ENCODE measurements at places on chromosomes 5 and 9. TPM values are rescaled to one million over a fixed set of nuclear protein-coding genes. Genes with fewer than 3 reads are reported as not detected.

GRCh38 chr5:77486344-77486962 is 5.7 kb downstream of the WDR41 start:
- H3K36me3 ChIP-seq = peaks cover 11% of the 10 kb centered on the region
- H3K27ac ChIP-seq = no peak overlapping the region
- DNase-seq = no peak
- H3K4me1 ChIP-seq = peaks cover 5% of the 10 kb centered on the region

GRCh38 chr5:38434966-38435705 is 121.3 kb downstream of the LIFR start:
- DNase-seq = peak; percentile 48
- H3K27ac ChIP-seq = no peak overlapping the region
- H3K4me1 ChIP-seq = peaks cover 24% of the 10 kb centered on the region

GRCh38 chr5:176619203-176619568 is 9.2 kb upstream of the GPRIN1 start:
- H3K4me3 ChIP-seq = no peak overlapping the region
- no peak overlapping the region for H3K27ac ChIP-seq
- H3K27me3 ChIP-seq = peaks cover 32% of the 10 kb centered on the region
- H3K36me3 ChIP-seq = no peaks in the 10 kb centered on the region

DNA sequence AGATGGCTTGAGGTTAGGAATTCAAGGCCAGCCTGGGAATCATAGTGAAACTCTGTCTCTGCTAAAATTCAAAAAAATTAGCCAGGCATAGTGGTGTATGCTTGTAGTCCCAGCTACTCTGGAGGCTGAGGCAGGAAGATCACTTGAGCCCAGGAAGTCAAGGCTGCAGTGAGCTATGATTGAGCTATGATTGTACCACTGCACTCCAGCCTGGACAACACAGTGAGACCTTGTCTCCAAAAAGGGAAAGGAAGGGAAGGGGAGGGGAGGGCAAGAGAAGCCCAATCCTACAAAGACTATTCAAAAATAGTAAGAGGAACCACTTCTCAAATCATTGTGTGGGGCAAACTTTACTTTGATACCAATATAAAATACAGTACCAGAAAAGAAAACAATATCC is 11.2 kb downstream of the SEMA4D start:
- H3K27ac ChIP-seq = no peak overlapping the region
- H3K27me3 ChIP-seq = no peaks in the 10 kb centered on the region
- H3K36me3 ChIP-seq = no peaks in the 10 kb centered on the region
- H3K4me3 ChIP-seq = no peak overlapping the region
- no peak for DNase-seq

DNA sequence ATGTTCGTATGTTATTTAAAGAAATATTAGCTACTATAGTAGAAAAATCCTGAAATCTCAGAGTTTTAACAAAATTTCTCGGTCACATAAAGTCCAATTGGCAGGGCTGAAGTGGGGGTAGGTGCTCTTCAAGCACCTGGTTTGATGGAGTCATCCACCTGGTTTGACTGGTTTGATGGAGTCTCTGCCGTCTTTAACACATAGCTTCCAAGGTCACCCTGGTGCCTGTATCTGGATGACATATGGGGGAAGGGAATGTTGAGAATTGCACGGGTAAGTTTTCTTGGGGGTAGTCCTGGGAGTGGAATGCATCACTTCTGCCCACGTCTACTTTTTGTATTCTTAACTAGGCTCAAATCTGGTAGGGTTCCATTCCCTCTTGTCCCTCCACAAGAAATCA is 351.2 kb downstream of the SH3GL2 start:
- DNase-seq = no peak
- no peaks in the 10 kb centered on the region for H3K36me3 ChIP-seq
- H3K27ac ChIP-seq = no peak overlapping the region
- no peaks in the 10 kb centered on the region for H3K27me3 ChIP-seq
- H3K4me3 ChIP-seq = no peak overlapping the region

- H3K4me1 ChIP-seq = no peaks in the 10 kb centered on the region
- no peaks in the 10 kb centered on the region for H3K36me3 ChIP-seq
- no peak overlapping the region for H3K4me3 ChIP-seq
- no peak for DNase-seq
- H3K27me3 ChIP-seq = no peaks in the 10 kb centered on the region
Measured at GRCh38 chr5:90792725-90793124, 234.1 kb downstream of the ADGRV1 start.

GRCh38 chr5:1820381-1820780 is 19.2 kb downstream of the NDUFS6 start:
- H3K27ac ChIP-seq = no peak overlapping the region
- no peaks in the 10 kb centered on the region for H3K27me3 ChIP-seq
- no peak for DNase-seq
- peaks cover 46% of the 10 kb centered on the region for H3K36me3 ChIP-seq
- H3K4me3 ChIP-seq = no peak overlapping the region
- H3K4me1 ChIP-seq = no peaks in the 10 kb centered on the region

- H3K36me3 ChIP-seq = no peaks in the 10 kb centered on the region
- H3K27ac ChIP-seq = no peak overlapping the region
- no peaks in the 10 kb centered on the region for H3K27me3 ChIP-seq
- no peak for DNase-seq
Measured at GRCh38 chr5:131757830-131758519, 38.8 kb downstream of the FNIP1 start.

- DNase-seq = no peak
- H3K27me3 ChIP-seq = no peaks in the 10 kb centered on the region
- H3K4me3 ChIP-seq = no peak overlapping the region
- no peak overlapping the region for H3K27ac ChIP-seq
- H3K4me1 ChIP-seq = no peaks in the 10 kb centered on the region
Measured at GRCh38 chr5:148163345-148163744, 5.0 kb upstream of the SPINK14 start.

DNA sequence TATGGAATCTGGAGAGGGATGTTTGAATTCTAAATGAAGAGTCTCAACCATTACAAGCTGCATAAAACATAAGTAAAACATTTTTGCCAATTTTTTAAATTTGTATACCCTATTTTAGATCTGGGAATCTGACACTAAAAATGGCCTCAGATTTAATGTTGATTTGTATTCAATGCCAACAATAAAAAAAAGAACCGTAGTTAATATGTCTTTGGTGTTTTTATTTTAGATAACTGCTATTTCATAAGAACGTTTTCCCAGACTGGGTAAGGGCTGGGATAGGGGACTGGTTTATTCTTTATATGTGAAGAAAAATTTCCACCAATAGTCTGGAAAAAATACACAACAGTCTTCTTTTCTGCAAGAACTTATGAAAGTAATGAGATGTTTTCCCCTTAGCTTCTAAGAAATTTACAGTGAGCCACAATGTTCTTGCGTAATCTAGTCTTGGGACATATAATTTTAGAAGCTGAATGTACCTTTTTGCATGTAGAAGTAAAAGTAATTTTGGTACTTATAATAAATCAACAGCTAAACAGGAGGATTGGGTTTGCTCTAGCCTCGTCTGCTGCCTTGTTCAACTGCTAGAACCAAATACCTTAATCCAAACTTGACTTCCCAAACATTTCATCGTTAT is 244.6 kb upstream of the EFNA5 start:
- peaks cover 3% of the 10 kb centered on the region for H3K4me1 ChIP-seq
- no peak for DNase-seq
- no peak overlapping the region for H3K4me3 ChIP-seq
- no peak overlapping the region for H3K27ac ChIP-seq

SPATA31E1 gene
- total RNA-seq = not detected

CRHBP gene
- total RNA-seq = not detected

SAPCD2 gene
- total RNA-seq = 3.4 TPM

CD14 gene
- 0.18 TPM for total RNA-seq

PKD2L2 gene
- not detected for total RNA-seq

CACNA1B gene
- not detected for total RNA-seq
